ENCODE measurements at places on chromosomes 7 and 10.
A peak's percentile ranks its signal among the peaks of the same experiment; 100 is the strongest.

- DNase-seq = no peak
These were observed 125.1 kb downstream of the CDK14 start for GRCh38 chr7:90720984-90721760.

DNA sequence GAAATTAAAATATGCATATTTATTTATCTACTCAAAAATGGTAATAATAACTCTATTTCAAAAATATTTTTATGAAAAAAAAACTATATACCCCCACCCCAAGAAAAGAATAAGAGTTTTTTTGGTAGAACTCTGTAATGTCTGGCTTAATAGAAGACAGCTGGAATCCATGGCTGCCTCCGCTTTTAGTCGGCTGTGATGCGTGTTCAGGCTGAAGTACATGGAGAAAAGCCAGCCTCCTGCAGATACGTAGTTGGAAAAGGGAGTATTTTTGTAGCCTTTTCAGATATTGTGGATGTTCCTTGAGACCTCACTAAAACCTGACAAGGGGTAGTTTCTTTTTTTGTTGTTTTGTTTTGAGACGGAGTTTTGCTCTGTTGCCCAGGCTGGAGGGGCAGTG, 10.0 kb downstream of the FOXK1 start:
- no peak for DNase-seq

DNA sequence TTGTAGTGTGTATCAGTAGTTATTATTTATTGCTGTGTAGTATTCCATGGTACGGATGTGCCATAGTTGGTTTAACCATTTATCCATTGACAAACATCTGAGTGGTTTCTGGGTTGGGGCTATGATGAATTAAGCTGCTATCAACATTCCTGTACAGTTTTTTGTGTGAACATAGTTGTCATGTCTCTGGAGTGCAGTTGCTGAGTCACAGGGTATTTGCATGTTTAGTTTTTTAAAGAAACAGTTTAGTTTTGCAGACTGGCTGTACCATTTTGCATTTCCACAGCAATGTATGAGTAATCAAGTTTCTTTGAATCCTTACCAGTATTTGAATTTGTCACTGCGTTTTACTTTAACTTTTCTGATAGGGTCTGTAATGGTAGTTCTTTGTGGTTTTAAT, 516.7 kb upstream of the CELF2 start:
- DNase-seq = no peak

- DNase-seq = no peak
These were observed 125.1 kb upstream of the KCTD7 start for GRCh38 chr7:66503551-66504031.

GRCh38 chr10:120453319-120453718, 3.7 kb upstream of the PLPP4 start:
- DNase-seq = no peak

GRCh38 chr7:44757311-44757710, 8.7 kb downstream of the ZMIZ2 start:
- DNase-seq = no peak

DNA sequence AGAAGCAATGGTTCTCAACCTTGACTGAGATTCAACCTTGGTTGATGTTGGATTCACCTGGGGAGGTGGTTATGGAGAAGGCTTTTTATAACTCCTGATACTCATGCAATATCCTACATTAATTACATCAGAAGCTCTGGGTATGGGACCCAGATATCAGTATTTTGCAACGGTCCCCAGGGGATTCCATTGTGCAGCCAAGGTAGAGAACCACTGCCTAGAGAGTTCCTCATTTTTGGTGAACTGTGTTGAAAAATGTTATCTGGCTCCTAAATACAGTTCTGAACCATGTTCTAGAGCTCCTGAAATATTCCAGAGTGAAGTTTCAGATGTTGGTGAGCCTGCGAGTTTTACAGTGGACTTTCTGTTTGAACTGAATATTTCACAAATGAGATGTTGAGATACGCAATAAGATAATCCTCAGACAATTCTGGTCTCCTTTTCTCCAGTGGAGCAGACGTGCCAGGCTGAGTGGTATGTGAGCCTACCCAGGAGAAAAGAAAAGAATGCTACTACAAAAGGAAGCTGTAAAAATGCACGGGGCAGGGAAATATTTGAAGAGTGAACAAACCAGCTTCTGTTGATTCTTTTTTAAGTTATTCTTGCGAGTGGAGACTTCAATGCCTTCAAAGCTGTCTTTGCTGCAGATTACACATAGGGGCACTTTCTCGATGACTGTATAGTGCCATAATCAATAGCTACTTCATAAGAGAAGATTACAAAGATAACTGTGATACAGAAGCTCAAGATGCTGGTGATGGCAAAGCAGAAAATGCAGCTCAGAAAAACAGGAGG, 13.6 kb upstream of the C10orf120 start:
- DNase-seq = no peak

GRCh38 chr7:111531993-111532392, 30.3 kb downstream of the IMMP2L start:
- no peak for DNase-seq

- DNase-seq = no peak
These were observed 6.1 kb downstream of the ZNF853 start for GRCh38 chr7:6621195-6622133.

- no peak for DNase-seq
These were observed 950.7 kb upstream of the PHF14 start for GRCh38 chr7:10022957-10023356.

GRCh38 chr7:148503900-148504487, 86.6 kb upstream of the C7orf33 start:
- DNase-seq = no peak

DNA sequence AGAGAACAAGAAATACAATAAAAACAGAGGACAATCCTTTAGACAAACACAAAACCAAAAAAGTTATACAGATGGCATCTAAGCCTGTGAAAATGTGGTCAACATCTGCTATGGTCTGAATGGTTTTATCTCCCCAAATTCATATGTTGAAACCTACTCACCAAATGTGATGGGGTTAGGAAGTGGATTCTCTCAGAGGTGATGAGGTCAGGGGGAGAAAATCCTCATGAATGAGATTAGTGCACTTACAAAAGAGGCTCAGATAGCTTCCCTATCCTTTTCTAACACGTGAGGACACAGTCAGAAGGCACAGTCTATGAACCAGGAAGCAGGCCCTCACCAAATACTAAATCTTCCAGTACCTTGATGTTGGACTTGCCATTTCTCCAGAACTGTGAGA, 147.8 kb upstream of the GPR22 start:
- no peak for DNase-seq

- DNase-seq = no peak
These were observed 66.5 kb downstream of the ASB13 start for GRCh38 chr10:5599613-5600520.

- DNase-seq = no peak
These were observed 80.9 kb downstream of the UNCX start for GRCh38 chr7:1313613-1314012.

- no peak for DNase-seq
These were observed 161.3 kb downstream of the EGFR start for GRCh38 chr7:55179931-55180682.

GRCh38 chr7:95485391-95486123, at the start of gene ASB4:
TSS of gene ASB4 (plus strand) at chr7:95485943. CDS start at chr7:95485972, 29 bp downstream.
- no peak for DNase-seq

DNA sequence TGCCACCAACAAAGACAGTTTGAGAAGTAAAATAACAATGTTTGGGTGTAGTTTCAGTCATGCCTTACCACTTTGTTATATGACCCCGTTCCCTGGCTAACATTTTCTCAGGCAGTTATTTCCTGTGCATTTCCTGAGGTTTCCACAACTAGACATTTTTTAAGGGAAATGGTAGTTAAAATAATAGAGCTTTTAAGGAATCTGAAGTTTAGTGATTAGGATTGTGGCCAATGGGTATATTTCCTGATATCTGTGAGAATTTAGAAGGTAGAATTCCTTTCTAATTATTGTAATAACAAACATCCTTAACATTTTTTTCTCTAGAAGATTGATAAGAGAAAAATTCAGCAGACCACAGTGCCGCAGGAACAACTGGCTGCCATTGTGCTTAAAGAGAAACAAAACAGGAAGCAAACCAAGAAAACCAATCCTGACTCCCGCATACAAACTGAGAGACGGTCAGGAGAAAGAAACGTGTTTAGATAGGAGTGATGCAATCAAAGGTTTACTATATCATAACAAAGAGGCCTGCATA, 193.6 kb downstream of the MBL2 start:
- DNase-seq = no peak

DNA sequence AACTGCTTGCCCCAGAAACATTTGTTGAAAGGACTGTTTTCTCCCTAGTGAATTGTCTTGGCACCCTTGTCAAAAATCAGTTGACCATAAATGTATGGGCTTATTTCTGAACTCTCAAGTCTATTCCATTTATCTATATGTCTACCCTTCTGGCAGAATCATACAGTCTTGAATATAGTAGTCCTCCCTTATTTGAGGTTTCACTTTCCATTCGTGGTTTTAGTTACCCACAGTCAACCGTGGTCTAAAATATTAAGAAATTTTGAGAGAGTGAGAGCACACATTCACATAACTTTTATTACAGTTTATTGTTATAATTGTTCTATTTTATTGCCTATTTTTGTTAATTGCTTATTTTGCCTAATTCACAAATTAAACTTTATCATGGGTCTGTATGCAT, 17.4 kb upstream of the CEP41 start:
- no peak for DNase-seq

GRCh38 chr7:16416289-16417282, 4.8 kb downstream of the CRPPA start:
- no peak for DNase-seq

DNA sequence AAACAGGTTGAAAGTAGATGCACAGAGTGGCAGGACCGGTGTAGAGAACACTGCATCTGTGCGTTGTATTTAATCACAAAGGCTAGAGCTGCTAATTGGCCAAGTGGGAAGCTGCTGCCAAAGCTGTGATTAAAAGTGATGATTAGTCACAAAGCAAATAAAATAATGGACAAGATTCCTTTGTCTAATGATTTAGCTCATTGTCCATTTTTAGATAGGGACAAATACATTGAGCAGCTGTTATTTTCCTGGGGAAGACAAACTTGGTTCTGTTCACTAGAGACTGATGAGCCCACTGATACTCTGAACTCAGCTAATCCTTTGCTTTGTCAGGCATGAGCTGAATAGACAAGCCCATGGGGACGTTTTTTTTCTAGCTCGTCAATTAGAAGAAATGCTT, 19.7 kb downstream of the UBE3C start:
- no peak for DNase-seq

DNA sequence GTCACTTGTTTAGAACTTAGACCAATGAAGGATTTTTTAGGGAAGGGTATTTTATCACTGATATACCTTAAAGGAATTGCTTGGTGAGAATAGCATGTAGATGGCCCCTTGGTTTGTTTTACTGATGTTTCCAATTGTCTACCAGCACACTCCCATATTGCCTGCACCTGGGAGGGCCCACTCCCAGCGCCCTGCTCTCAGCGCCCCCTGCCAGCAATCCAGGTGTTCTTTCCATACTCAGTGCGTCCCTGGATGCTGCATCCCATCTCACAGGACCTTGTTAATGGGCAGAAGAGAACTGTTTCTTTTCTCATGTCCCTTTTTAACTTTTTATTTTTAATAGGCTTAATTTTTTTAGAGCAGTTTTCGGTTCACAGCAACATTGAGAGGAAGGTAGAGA, 24.1 kb upstream of the SFRP5 start:
- no peak for DNase-seq

DNA sequence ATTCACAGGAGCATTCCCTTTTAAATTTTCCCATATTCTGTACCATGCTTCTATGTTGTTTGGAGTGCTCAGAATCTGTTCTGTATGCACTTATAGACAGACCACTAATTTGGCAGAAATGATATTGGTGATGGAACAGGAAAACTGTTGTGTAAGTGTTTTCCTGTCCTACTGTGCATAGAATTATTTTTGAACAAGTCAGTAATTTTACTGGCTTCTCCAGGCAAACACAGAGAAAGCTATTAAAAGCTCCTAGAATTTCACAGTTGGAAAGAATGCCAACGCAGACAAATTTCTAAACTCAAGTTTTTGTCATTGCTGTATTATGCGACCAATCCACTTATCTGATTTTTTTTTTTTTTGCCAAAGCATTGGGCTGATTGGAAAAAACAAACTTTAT, 55.7 kb downstream of the ANKMY2 start:
- DNase-seq = no peak

DNA sequence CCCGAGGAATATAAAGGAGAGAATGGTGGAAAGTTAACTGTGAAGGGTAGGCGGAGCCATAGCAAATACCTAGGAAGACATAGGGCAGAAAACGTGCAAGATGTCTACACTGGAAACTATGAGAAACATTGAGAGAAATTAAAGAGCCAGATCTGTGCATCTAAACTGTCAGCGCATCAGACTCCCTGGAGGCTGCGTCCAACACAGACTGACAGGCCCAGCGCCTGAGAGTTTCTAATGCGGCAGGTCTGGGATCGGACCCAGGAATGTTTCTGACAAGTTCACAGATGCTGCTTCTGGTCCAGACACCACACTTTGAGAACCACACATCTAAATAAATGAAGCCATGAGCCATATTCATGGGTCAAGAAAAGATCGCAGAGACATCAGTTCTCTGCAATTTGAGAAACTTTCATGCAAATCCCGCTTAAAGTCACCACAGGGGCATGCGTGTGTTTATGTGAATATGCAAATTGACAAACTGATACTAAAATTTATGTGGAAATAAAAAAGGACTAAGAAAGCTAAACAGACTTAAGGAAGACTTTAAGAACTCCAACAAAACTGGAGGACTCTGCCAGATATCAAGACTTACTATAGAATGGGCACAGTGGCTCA, 38.8 kb downstream of the PROSER2 start:
- no peak for DNase-seq

GRCh38 chr10:110042181-110042580, 34.4 kb downstream of the ADD3 start:
- DNase-seq = no peak

- no peak for DNase-seq
These were observed 225.7 kb downstream of the AGMO start for GRCh38 chr7:15336146-15336545.

GRCh38 chr7:42020061-42020460, 216.9 kb downstream of the GLI3 start:
- DNase-seq = no peak

- DNase-seq = peak; percentile 30
These were observed 35.1 kb upstream of the GRID1 start for GRCh38 chr10:86401588-86402282.

DNA sequence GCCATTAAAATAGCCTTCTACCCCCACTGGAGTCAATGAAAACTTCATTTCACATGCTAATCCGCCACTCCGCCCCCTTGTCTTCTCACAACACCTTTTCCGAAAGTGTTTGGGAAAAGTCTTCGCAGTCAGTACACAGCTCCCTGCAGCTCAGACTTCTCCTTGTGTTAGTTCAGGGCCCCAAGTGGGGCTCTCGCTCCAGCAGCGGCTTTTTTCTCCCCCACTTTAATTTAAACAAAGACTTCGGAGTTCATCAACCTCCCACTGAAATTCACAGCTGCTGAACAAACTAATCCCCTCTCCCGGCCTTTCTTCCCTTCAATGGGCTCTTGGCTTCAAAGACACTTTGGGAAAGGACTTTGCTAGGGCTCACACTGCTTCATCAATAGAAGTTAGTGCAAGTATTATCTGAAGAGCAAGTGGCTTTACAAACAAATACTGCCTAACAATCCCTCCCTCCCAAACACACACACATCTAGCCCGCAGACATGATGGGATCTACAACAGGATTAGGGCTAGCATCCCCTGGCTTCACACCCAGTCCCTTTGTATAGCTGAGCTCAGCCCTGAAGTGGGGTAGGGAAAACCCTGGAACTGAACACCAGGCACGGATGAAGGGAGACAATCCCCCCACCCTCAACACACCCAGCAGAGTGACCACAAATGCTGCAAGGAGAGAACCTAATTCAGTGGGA, 23.1 kb downstream of the WNT8B start:
- no peak for DNase-seq

- no peak for DNase-seq
These were observed 156.5 kb downstream of the EXOC4 start for GRCh38 chr7:133409421-133409820.

All from stimulated activated CD4-positive, alpha-beta T cell treated with anti-CD3 and anti-CD28 coated beads, Interleukin-2, amount 100 ng/mL, for 24 hours (primary cell).